Skin of body (tissue), 3 donors: ENCODE measurements at places on chromosomes 3 and 15. TPM values are rescaled to one million over a fixed set of nuclear protein-coding genes. Genes with fewer than 3 reads are reported as not detected.

The POC1A gene
- total RNA-seq, result 4.6 TPM

The GRK7 gene
- 0.10 TPM for total RNA-seq

The ULK3 gene
- 23.4 TPM for total RNA-seq

The MESP2 gene
- 0.30 TPM for total RNA-seq

The TMC3 gene
- total RNA-seq, result 0.20 TPM

The TIPIN gene
- total RNA-seq, result 9.8 TPM

The GOLGA8R gene
- 8.3 TPM for total RNA-seq

The PLA1A gene
- 0.20 TPM for total RNA-seq

The UROC1 gene
- not detected for total RNA-seq

The ADAMTS7 gene
- total RNA-seq, result 6.6 TPM

The LTK gene
- total RNA-seq, result 0.69 TPM

The PP2D1 gene
- total RNA-seq, result not detected

The CPNE9 gene
- 0.39 TPM for total RNA-seq

The GOLGA8J gene
- total RNA-seq, result 0.30 TPM

The DNASE1L3 gene
- 4.1 TPM for total RNA-seq
